ENCODE measurements at places on chromosomes 16 and 17.

- DNase-seq, result no peak
These were observed 462.0 kb downstream of the HS3ST3B1 start for GRCh38 chr17:14762736-14763479.

DNA sequence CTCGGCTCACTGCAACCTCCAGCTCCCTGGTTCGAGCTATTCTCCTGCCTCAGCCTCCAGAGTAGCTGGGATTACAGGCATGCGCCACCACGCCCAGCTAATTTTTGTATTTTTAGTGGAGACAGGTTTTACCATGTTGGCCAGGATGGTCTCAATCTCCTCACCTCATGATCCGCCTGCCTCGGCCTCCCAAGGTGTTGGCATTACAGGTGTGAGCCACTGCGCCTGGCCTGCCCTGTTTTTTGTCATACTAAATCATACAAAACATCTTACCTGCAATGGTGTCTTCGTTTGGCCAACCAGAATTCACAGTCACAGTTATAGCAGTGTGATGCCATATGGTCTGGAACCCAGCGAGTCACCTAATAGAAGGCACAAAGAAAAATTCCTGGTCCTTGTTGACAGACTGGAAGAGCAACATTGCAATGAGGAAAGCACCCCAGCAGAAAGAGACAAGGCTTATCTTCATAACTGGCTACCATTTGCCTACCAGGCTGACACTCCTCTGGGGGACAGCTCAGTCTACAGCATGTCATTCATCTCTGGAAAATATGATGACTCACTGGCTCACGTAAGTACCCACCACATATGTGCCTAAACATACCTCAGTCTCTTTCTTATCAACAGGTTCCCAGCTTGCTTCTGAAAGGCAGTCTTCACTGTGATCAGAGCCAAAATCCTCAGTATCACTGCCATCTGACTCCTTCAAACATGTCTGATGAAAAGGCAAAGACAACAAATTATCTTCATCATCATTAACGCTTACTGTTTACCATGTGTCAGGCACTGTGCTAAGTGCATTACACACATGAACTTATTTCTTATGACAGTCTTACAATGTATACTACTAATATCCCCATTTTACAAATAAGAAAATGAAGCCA, 4.3 kb upstream of the HSF5 start:
- DNase-seq, result no peak

- no peak for DNase-seq
These were observed 636 bp upstream of the ERN1 start for GRCh38 chr17:64130559-64131001.

DNA sequence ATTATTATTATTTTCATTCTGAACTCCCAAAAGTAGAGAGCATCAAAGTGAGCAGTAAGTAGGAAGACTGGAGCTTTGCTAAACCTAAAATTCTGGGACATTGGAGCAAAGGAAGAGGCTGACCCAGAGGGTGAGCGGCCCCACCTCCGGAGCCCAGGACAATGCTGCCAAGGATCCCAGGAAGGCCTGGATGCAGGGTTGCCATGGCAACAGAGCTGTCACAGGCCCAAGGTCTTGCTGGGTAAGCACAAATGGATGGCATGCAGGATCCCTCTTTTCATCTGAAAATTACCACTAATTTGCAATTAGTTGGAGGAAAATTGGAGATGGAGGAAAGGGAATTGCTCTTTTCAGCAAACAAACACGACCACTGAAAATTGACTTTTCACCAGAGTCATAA, 457.9 kb upstream of the CDH5 start:
- DNase-seq, result no peak

GRCh38 chr17:44308320-44308818, at the start of gene RUNDC3A:
RUNDC3A (plus strand) TSS chr17:44308601; CDS start chr17:44308833, 232 bp downstream.
- DNase-seq, result no peak
